Activated B cell treated with CpG ODN at 0.5 μM for 24 hours (primary cell): ENCODE measurements at places on chromosomes 4 and X.

- H3K4me3 ChIP-seq: peak overlapping the region; percentile 32
- peaks cover 51% of the 10 kb centered on the region for H3K36me3 ChIP-seq
- H3K4me1 ChIP-seq: peaks cover 57% of the 10 kb centered on the region
- no peak for DNase-seq
- H3K27ac ChIP-seq: peak overlapping the region; percentile 83
- H3K27me3 ChIP-seq: no peaks in the 10 kb centered on the region
Observed at GRCh38 chrX:13759152-13759718, 24.7 kb downstream of the OFD1 start.

GRCh38 chr4:42676066-42676951 lies 19.4 kb upstream of the ATP8A1 start:
- peaks cover 21% of the 10 kb centered on the region for H3K4me1 ChIP-seq
- H3K4me3 ChIP-seq: no peak overlapping the region
- no peak overlapping the region for H3K27ac ChIP-seq
- peaks cover 4% of the 10 kb centered on the region for H3K27me3 ChIP-seq
- no peaks in the 10 kb centered on the region for H3K36me3 ChIP-seq
- no peak for DNase-seq

DNA sequence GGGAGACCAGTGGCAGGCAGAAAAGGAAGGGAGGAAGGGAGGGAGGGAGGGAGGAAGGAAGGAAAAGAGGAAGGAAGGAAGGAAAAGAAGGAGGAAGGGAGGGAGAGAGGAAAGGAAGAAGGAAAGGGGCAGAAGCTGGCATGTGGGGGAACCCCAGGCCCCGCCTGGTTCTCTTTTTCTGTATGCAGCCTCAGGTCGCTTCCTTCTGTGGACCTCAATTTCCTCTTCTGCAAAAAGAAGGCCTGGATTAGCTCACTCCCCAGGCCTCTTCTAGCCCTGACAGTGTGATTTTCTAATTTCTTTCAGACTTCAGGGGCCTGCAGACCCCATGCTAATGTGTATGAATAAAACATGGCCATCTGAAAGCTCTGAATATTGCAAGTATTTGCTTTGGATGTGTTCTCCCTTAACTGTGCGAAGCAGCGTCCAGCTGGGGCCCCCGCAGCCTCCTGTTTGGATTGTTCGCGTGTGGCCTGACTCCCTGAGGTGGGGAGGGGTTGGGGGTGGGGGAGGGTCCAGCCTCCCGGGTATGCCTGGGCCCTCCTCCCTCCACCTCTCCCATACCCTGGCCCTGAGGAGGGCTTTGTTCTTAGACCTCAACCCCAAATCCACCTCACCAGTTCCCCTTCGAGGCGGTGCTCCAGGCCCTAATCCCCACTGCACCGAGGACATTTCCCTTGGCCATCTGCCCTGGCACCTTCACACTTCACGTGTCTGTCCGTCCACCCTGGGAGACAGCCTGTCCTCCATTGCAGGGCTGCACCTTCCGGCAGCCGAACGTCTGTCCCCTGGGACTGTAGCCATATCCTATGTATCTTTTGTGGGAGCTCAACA lies 199.9 kb upstream of the ATP6AP2 start:
- H3K27me3 ChIP-seq: no peaks in the 10 kb centered on the region
- H3K36me3 ChIP-seq: no peaks in the 10 kb centered on the region
- DNase-seq: no peak
- no peaks in the 10 kb centered on the region for H3K4me1 ChIP-seq
- no peak overlapping the region for H3K4me3 ChIP-seq
- H3K27ac ChIP-seq: no peak overlapping the region

DNA sequence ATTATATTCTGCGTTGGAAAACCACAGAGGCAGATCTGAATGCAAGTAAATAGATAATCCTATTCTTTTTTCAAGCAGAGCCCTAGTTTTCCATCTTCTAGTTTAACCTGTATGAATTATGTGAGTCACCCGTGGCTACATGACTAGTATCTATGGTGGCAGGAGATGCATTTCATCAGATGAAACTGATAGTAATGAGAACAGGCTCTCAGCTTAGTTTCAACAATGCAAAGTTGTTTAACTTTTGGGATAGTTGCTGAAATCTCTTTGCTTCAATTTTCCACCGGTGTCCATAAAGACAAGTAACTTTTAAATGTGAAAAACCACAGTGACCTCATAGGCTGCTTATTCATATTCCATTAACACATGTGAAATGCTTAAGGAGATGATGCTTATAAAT lies 1317.4 kb upstream of the TENM3 start:
- H3K36me3 ChIP-seq: no peaks in the 10 kb centered on the region
- no peak for DNase-seq
- no peaks in the 10 kb centered on the region for H3K27me3 ChIP-seq
- H3K4me1 ChIP-seq: no peaks in the 10 kb centered on the region

DNA sequence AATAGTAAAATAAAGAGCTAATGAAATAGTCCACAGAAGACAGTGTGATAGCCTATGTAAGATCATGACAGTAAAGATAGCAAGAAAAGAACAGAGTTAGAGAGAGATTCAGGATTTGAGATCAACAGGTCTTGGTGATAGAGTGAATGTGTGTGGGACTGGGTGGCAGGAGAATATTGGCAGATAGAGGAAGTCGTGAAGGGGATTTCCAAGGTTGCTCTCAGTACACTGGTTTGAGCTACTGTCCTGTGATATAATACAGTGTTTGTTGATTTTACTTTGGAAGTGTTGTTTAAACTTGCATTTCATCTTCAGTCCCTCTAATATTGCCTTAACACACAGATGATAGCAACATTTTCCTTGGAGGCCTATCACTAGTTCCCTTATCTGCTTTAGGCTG lies 44.1 kb downstream of the DTHD1 start:
- no peaks in the 10 kb centered on the region for H3K27me3 ChIP-seq
- peak overlapping the region; percentile 64 for H3K4me3 ChIP-seq
- DNase-seq: no peak
- H3K36me3 ChIP-seq: no peaks in the 10 kb centered on the region

DNA sequence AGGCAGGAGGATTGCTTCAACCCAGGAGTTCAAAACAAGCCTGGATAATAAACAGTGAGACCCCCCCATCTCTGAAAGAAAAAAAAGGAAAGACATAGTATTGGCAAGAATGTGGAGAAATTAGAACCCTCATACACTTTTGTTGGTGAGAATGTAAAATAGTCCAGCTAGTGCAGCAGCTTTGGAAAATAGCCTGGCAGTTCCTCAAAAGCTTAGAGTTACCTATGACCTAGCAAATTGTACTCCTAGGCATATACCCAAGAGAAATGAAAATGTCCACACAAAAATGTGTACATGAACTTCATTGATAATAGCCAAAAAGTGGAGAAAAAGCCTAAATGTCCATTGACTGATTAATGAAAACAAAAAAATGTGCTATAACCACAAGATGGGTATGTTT lies 21.3 kb downstream of the THAP9 start:
- no peaks in the 10 kb centered on the region for H3K4me1 ChIP-seq
- H3K4me3 ChIP-seq: no peak overlapping the region
- no peak overlapping the region for H3K27ac ChIP-seq
- no peak for DNase-seq

GRCh38 chrX:133838761-133839676 lies 146.4 kb downstream of the GPC3 start:
- H3K4me1 ChIP-seq: peaks cover 8% of the 10 kb centered on the region
- no peak for DNase-seq
- peak overlapping the region; percentile 12 for H3K27ac ChIP-seq
- no peak overlapping the region for H3K4me3 ChIP-seq
- H3K27me3 ChIP-seq: no peaks in the 10 kb centered on the region

GRCh38 chrX:25226151-25226550 lies 210.4 kb upstream of the ARX start:
- H3K27ac ChIP-seq: no peak overlapping the region
- no peaks in the 10 kb centered on the region for H3K36me3 ChIP-seq
- no peak for DNase-seq
- H3K27me3 ChIP-seq: no peaks in the 10 kb centered on the region
- H3K4me3 ChIP-seq: no peak overlapping the region
